ENCODE measurements at places on chromosomes 16 and 17.

GRCh38 chr17:82929676-82930042 lies 89.8 kb upstream of the ZNF750 start:
- DNase-seq: no peak

DNA sequence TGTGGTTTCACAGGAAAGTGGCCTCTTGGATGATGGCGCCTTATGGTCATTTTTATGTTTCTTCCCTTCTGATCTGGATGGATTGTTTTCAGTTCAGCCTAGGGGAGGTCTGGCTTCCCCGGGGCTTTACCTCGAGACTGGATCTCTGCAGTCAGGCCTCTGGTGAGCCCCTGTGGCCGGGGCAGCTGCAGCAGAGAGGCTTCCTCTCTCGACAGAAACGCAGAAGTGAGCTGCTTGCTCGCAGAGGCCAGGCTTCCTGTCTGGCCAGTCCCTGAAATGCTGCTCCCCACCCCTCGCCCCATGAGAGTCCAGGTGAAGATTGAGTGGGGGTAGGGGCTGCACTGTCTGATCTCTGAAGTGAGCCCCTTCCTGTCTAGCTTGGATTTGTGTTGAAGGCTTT lies 44.0 kb downstream of the PLCG2 start:
- DNase-seq: no peak

DNA sequence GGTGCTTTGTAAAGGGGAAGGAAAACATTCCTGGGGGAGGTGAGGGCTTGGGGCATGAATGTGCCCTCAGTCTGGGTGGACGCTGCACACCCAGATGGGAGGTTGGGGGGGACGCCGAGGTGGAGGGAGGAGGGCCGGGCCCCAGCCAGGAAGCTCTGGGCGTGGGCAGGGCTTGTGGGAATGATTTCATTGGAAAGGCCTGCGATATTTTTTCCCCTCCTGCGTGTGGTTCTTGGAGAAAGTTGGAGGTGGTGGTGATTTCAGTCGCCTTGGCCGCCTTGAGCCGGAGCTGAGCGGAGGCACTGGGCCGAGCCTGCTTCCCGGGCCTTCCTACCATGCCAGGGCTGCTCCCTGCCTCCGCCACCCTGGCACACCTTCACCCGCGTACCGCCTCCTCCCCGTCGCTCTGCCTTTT lies 26.4 kb upstream of the CLEC18A start:
- DNase-seq: no peak

- no peak for DNase-seq
Measured at GRCh38 chr16:30858829-30859423, 35.0 kb downstream of the BCL7C start.

GRCh38 chr17:75832164-75832651 lies 12.0 kb downstream of the UNC13D start:
- no peak for DNase-seq

GRCh38 chr17:32822996-32823395 lies 53.9 kb downstream of the MYO1D start:
- DNase-seq: no peak

DNA sequence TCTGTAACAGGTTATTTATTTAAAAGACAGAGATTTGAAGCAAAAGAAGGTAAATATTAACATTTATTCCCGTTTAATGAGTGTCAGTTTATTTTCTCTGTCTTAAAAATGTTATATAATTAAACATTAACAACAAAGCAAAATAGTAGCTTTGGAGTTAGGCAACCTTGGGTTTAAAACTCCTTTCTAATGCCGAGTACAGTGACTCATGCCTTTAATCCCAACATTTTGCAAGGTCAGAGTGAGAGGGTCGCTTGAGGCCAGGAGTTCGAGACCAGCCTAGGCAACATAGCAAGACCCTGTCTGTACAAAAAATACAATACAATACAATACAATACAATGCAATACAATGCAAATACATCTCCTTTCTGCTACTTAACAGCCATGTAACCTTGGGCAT lies 128.7 kb downstream of the CHD9 start:
- no peak for DNase-seq

GRCh38 chr16:7590934-7591333 lies 258.3 kb downstream of the RBFOX1 start:
- DNase-seq: no peak

DNA sequence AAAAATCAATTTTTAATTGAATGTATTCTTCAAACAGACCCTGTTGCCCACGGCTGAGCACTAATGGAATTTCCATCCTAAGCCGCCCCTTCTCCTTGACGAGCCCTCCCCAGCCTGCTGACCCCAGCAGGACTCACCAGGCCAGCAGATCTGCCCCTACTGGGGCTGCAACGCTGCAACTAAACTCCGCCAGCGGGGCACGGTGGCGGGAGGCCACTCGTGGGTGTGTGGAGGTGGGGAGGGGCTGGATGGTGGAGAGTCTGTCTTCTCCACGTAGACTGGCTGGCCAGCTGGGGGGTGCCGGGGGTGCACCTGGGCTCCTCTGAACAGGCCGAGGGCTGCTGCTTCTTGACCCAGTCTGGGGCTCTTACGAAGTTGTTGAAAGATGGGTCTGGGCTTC lies 67.8 kb downstream of the ENGASE start:
- DNase-seq: no peak

GRCh38 chr17:80244871-80245509 lies 15.7 kb upstream of the RNF213 start:
- DNase-seq: no peak

- DNase-seq: no peak
Measured at GRCh38 chr17:57862694-57863667, 13.1 kb upstream of the MRPS23 start.

- DNase-seq: no peak
Measured at GRCh38 chr16:593406-593805, 3.5 kb downstream of the RAB40C start.

- DNase-seq: no peak
Measured at GRCh38 chr17:82215972-82216300, 3.3 kb upstream of the CCDC57 start.

Data from T-helper 17 cell (primary cell).